Right atrium auricular region (tissue), 2 donors: ENCODE measurements at places on chromosomes 7 and 10. TPM values are rescaled to one million over a fixed set of nuclear protein-coding genes. Genes with fewer than 3 reads are reported as not detected.

DNA sequence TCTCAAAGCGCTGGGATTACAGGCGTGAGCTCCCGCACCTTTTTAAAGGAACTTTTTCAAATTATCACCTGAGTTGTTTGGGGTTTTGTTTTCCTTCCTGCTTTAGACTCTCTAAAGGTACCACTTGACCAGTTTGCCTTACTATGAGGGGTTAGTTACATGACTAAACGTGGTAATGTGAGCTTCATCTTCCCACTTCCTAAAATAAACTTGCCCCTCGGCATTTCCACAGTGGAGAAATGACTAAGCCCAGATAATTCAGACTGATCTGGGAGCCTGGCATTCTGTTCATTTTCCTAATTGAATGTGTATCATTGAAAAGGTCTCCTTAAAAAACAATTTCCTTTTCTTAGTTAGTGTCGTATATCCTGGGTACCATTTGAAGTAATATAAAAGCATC, 163.4 kb downstream of the PLXDC2 start:
- DNase-seq, result no peak

DNA sequence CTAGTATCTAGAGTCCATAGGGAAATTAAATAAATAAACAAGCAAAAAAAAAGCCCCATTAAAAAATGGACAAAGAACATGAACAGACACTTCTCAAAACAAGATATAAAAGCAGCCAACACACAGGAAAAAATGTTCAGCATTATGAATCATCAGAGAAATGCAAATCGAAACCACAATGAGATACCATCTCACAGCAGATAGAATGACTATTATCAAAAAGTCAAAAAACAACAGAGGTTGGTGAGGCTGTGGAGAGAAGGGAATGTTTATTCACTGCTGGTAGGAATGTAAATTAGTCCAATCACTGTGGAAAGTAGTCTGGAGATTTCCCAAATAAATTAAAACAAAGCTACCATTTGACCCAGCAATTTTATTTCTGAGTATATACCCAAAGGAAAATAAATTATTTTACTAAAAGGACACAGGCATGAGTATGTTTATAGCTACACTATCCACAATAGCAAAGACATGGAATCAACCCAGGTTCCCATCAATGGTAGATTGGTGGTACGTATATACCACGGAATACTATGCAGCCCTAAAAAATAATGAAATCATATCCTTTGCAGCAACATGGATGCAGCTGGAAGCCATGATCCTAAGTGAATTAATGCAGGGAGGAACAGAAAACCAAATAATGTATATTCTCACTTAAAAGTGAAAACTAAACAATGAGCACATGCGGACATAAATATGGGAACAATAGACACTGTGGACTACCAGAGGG, 366.5 kb upstream of the SEMA3C start:
- no peak for DNase-seq

DNA sequence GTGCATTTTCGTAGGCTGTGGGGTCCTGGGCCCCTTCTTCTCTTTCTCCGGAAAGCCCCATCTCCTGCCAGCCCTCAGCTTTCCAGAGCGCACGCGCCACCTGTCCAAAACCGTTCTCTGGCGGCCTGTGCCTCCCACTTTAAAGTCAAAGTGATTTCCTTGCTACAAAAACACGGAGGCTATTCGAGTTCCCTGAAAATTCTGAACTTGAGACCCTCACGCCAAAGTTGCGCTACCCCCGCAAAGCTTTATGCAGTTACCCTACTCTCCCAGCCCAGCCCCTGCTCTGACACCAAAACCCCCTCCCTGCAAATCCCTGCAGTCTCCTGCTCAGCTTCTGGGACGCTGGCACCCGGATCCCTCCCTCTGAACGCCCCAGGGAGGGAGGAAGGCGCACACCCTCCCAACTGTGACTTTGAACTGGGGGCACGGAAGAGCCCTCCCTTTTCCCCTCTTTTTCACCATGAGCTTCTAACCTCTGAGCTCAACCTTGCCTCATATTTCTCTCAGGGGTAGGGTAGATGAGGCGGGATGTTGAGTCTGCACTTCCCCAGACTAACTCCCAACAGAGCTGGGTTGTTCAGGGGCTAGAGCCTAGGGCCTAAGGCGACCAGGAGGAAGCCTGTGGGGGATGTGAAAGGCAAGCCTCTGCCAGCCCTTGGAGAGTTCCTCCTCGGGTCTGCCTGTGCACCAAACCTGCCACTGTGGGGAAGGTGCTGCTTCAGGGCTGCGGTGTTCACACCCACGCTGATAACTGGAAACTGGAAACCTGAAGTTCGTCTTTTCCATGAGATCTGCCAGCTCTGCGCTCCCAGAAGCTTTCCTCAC, 2.7 kb upstream of the PAX4 start:
- DNase-seq, result no peak

Gene SUN3
- total RNA-seq, result not detected

Gene EPC1
- 20.1 TPM for total RNA-seq

- DNase-seq, result no peak
These were observed 138.4 kb upstream of the TNS3 start for GRCh38 chr7:47720141-47720906.
